GOT3 (cell line): ENCODE measurements at places on chromosomes 11 and 22.

- no peak for DNase-seq
These were observed 41.1 kb upstream of the NARS2 start for GRCh38 chr11:78615724-78616123.

- DNase-seq = no peak
These were observed 21.2 kb upstream of the TRIM44 start for GRCh38 chr11:35641171-35641897.

- DNase-seq = no peak
These were observed 271.4 kb upstream of the LUZP2 start for GRCh38 chr11:24225501-24225900.

GRCh38 chr11:61524963-61525587, 16.5 kb downstream of the LRRC10B start:
- DNase-seq = no peak

DNA sequence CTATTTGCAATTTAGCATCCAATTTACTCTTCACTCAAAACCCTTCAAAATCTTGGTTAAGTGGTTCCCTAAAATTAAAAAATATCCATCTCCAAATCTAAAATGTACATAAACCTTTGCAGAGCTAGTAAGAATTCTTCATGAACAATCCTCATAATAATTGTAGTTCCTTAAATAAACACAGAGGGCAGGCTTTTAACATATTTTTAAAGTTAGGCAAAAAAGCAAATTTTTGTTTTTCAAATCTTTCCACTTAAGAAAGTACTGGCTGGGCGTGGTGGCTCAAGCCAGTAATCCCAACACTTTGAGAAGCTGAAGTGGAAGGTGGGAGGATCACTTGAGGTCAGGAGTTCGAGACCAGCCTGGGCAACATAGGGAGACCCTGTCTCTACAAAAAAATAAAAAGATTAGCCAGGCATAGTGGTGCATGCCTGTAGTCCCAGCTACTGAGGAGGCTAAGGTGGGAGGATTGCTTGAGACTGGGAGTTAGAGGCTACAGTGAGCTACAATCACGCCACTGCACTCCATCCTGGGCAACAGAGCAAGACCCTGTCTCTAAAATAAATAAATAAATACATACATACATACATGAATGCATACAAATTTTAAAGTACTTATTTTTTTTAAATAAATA, 25.1 kb upstream of the PLAAT3 start:
- no peak for DNase-seq

GRCh38 chr11:11163236-11163635, 189.8 kb downstream of the CSNK2A3 start:
- DNase-seq = no peak

GRCh38 chr11:13011466-13012055, 2.4 kb downstream of the RASSF10 start:
- DNase-seq = no peak

GRCh38 chr11:9219572-9219971, 45.6 kb downstream of the DENND5A start:
- no peak for DNase-seq

- no peak for DNase-seq
These were observed 29.3 kb downstream of the LINC01488 start for GRCh38 chr11:69510471-69511357.

DNA sequence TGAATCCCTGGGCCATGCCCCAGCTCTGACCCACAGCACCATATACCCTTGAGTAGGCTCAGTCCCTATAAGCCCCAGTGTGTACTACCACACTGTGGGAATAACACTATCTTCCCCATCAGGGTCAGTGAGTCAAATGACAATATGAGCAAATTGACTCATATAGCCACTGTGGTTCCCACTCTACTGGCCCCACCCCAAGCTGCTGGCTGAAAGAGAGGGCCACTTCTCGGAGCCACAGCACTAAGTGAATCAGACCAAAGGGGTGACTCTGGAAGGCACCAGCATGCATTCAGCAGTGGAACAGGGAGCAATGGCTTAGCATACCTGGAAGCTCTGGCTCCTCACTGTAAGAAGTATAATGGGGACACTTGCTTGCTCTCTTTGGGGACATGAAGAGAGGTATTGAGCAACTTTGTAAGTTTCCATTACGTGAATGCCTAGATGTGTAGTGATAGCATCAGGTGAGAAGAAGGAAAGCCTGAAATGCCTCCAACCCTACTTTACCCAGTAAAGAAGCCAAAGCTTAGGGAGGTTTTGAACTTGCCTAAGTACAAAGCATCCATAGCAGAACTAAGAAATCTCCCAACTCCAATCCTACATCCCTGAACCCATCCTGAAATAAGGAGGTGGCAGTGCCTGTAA, 13.5 kb downstream of the CD59 start:
- no peak for DNase-seq

DNA sequence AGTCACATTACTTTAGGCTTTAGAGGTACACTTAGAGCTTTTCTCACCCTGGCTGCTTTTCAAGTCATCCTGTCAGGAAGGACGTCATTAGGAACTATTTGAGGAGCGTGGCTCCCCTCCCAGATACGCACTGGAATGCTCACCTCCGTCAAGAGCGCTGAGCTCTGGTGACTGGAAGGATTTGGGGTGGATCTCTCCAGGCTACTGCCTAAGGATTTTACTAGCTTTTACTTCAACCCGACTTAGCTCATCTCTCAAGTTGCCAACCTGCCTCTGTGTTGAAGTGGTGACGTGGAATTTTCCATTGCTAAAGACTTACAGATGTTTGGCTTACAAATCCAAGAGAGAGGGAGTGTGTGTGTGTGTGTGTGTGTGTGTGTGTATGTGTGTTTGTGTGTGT, 355.3 kb upstream of the CCDC90B start:
- no peak for DNase-seq

DNA sequence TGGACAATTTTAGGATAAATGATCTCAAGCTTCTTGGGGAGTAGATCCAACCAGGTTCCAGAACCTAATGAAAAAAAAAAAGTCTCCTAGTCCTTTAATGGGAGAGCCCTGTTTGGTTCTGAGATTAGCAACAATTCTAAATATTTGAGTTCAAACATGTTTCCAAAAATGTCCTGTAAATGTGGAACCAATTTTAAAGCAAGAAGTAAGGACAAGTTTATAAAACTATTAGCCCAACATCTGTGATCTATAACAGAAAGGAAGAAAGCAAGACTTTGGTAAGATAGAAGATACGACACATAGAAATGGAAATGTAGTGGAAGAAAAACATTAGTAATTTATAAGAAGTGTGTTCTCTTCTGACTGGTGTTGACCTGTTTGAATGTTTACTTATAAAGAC, 79.7 kb upstream of the SLC5A12 start:
- no peak for DNase-seq

- DNase-seq = no peak
These were observed 41.8 kb upstream of the SORL1-AS1 start for GRCh38 chr11:121494355-121495099.

- no peak for DNase-seq
These were observed 112.6 kb downstream of the EMSY start for GRCh38 chr11:76557466-76557865.

- no peak for DNase-seq
These were observed 74.7 kb downstream of the MN1 start for GRCh38 chr22:27726686-27727449.

DNA sequence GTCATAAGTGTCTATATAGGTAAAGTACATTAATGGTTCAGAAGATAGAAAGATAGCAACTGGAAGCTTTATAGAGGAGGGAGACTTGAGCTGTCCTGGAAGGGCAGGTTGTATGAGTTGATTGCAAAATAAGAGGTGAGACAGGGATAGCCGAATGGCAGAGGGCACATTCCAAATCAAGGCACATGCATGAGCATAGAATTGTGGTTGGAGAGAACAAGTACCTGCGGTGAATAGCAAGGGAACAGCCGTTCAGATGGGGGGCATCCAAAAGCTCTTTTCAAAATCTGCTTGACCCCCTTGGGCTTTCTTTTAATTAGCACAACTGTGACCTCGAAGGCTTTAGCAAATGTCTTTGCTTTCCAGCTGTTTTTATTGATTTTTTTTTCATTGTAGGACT, 473.0 kb upstream of the CCDC90B start:
- DNase-seq = no peak

- no peak for DNase-seq
These were observed 175.5 kb upstream of the PDGFD start for GRCh38 chr11:104339380-104339831.

GRCh38 chr11:57779276-57779675, 17.7 kb downstream of the CTNND1 start:
- no peak for DNase-seq

DNA sequence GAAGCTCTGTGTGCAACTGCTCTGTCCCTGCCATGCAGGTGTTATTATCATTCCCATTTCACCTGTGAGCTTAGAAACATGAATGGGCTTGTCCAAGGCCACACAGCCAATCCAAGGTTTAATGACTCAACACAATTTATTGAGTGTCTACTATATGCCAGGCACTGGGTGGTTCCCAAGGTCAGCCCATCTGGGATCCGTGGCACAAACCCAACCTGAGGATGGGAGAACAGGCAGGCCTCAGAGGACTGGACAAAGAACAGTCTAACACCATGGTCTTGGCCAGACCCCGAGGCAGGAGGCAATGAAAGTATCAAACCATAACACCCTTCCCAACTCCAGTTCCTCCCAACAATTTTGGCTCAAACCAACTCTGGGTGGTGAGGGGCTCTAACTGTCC, 15.7 kb downstream of the SPATA19 start:
- DNase-seq = no peak

- no peak for DNase-seq
These were observed 252.4 kb downstream of the GRM5 start for GRCh38 chr11:88813233-88813915.

DNA sequence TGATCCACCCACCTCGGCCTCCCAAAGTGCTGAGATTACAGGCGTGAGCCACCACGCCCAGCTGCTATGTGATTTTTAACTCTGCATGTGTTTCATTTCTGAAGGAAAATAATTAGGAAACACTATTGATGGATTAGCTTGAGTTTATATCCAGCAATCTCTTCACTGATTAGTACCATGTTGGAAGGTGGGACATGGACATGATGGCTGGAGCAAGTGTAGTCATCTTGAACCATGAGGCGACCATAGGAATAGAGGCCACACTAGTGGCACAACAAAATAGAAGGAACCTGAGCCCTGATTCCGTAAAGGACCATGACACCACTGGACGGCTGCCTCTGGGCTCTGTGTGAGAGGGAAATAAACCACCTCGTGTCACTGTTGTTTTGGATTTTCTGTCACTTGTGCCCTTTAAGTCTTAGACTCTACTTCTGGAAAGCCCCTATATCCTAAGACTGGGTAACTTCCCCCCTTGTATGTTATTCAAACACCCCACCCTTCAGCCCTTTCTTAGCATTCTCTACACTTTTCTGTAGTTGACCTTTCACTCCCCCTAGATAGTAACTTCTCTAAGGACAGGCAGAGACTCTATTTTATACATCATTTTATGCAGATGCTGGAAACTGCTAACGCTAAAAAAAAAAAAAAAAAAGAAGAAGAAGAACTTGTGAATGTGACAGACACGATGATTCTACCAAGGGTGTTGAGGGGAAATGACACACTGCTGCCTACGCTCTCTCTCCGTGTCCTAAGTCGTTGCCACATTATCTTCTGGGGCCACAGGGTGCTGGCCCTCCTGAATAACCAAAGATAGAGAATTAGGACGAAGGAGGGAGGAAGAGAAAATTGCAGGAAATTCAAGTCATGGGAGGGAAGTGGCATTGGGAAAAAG, 2.7 kb upstream of the VPS37C start:
- no peak for DNase-seq

GRCh38 chr22:38126928-38127668, 16.6 kb upstream of the BAIAP2L2 start:
- no peak for DNase-seq
